ENCODE measurements at places on chromosomes 5 and 9.

GRCh38 chr5:8306288-8306896 lies 437.4 kb downstream of the MTRR start:
- no peak for DNase-seq

DNA sequence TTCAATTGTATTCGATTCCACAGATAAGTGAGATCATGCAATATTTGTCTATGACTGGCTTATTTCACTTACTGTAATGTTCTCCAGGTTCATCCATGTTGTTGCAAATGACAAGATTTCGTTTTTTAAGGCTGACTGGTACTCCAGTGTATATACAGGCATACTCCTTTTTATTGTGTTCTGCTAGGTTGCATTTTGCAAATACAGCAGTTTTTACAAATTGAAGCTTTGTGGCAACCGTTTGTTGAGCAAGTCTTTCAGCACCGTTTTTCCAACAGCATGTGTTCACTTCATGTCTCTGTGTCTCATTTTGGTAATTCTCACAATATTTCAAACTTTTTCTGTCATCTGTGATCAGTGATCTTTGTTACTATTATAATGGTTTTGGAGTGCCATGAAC lies 82.7 kb downstream of the DMXL1 start:
- DNase-seq: no peak

DNA sequence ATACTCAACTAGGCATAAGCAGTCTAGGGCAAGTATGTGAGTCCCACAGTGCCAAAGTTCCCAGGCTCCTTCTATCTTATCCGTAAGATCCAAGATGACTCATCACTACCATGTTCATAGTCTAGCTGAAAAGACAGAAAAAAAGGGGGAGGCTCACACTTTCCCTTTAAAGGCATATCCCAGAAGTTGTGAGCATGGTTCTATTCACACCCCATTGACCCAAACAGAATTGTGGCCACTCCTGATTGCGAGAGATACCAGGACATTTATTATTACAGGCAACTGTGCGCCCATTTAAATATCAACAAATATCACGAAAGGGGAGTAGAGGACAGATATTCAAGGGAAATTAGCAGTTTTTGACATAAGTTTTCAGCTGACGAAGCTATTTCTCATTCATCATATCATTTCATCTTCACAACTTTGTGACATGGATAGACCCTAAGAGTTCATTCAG lies 8.1 kb upstream of the PFDN1 start:
- no peak for DNase-seq

DNA sequence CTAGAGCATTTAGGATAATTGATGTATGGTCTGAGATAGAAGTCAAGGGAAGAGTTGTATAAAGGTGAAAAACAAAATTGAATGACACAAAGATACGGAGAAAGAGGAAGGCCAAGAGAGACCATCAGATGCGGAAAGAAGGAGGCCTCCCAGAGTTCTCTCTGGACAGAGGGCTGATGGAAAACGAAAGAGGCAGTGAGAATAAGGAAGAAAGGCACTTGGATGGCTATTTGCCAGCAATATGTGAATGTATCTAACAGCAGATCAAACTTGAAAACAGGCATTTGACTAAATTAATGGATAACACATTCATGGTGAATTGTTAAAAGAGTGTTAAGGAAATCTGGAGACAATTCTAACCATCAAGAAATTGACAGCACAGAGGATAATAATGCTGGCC lies 2.4 kb upstream of the DOCK8 start:
- no peak for DNase-seq

DNA sequence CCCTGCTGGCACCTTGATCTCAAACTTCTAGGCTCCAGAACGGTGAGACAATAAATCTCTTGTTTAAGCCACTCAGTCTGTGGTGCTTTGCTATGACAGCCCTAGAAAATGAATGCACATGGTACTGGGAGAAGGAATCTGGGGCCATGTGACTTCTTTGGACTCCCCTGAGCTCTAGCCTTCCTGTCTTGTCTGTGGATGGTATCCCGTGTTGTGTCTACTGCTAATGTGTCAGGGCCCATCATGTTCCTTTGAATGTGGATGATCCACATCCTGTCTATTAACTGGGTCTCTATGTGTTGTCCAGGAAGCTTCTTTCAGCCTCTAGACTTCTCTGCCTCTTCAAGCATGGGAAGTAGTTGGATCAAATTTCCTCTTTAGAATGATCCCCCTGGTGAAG lies 25.1 kb downstream of the IL7R start:
- no peak for DNase-seq

DNA sequence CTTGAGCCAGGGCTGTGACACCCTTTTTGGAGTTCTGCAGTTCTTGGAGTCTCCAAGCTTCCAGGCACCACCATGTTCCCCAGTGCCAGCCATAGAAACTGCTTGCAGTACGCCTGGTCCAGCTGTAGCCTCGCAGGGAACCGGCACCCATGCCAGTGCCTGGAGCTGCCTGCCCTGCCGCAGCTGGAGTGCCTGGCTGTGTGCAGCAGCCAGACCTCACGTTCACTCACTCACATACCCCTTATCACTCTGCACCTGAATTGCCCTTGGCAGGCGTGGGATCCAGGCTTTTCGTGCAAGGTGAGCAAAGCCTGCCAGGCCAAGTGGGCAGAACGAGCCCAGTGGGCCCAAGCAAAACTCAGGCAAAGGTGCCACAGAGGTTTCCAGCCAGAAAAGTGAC lies 77.8 kb upstream of the SHB start:
- DNase-seq: no peak

- peak; percentile 45 for DNase-seq
These were observed at the start of gene LIFR for GRCh38 chr5:38556599-38557307. Gene LIFR, minus strand, starts transcription at chr5:38556646. Its CDS starts 25,999 bp downstream, at chr5:38530647.

GRCh38 chr5:61504143-61504770 lies 172.2 kb downstream of the ZSWIM6 start:
- DNase-seq: no peak

DNA sequence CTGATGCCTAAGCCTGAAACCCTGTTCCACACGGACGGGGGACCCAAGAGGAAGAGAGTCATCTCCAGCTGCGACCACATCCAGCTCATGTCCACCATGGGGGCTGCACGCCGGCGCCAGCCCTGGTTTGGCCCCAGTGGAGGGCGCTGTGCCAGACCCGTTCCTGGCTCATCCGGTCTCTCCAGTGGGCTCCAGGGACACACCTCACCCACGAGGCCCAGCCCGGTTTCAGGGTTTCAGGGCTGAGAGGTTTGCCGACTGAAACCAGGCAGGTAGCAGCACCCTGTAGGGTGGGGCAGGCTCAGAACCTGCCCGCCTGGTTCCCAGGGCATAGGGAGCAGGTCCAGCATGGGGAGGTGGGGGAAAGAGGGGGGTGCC lies 71.4 kb upstream of the STXBP1 start:
- DNase-seq: no peak

- DNase-seq: no peak
These were observed 151.6 kb downstream of the SIL1 start for GRCh38 chr5:139046551-139046950.
